ENCODE measurements at places on chromosomes 7 and 10.

- DNase-seq, result no peak
Measured at GRCh38 chr7:5659584-5659983, 121.9 kb downstream of the RNF216 start.

GRCh38 chr10:6920072-6921019 is 340.3 kb upstream of the PRKCQ start:
- peak; percentile 74 for DNase-seq

- DNase-seq, result no peak
Measured at GRCh38 chr10:132469197-132469884, 68.2 kb upstream of the INPP5A start.

- no peak for DNase-seq
Measured at GRCh38 chr7:81120803-81121202, 202.0 kb upstream of the SEMA3C start.

- no peak for DNase-seq
Measured at GRCh38 chr7:16986755-16987154, 105.0 kb upstream of the AGR3 start.

DNA sequence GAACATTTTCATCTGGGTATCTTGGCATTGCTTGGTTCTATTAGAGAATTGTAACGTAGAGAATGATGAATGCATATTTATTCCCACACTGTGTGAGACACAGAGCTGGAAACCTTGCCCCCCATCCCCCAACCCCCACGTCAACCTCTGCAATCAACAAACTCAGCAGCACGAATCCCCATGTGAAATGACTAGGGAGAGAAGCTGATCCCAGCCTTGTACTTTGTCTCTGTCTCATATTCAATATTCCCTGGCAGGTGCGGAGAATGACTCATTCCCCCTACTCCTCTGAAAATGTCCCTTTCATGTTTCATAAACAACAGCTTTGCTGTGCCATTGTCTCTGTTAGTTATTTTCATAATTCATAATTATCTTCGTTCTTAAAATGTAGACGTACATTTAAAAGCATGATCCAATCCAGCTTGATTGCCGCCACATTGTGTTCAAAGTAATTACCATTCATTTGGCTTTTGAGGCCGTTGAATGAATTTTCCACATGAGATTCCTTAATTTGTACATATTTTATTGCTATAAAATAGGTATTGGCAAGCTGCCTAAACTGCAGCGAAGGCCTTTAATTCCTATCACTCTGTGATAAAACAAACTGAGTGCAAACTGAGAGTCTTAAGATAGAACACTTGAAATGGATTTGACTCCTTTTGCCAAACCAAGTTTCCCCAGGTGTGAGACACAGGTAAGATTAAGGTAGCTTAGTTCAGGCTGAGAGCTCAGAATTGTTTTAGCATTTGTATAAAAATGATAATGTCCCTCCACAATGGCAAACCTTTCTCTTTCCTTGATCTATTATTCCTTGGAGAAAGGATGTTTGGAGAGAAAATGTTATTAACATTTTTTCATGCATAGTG is 920.2 kb downstream of the TYW1 start:
- no peak for DNase-seq

GRCh38 chr10:104322416-104322782 is 15.9 kb downstream of the ITPRIP start:
- no peak for DNase-seq

DNA sequence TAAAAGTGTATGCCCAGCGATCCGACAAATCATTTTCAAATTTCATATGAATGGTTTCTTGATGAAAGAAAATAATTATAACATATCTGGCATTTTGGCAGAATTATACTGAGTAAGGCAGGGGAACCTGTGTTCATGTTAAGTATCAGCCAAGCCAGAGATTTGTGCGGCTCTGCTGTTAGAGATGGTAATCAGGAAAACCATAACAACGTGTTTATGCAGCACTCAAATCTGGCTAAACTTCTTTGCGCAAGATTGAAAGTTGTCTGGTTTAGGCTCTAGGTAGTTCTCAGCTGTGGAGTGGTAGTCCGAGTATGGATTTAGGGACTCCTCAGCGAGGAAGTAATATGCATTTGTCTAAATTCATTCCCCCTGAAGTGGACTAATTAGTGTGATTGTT is 8.9 kb upstream of the CTBP2 start:
- DNase-seq, result peak; percentile 4

DNA sequence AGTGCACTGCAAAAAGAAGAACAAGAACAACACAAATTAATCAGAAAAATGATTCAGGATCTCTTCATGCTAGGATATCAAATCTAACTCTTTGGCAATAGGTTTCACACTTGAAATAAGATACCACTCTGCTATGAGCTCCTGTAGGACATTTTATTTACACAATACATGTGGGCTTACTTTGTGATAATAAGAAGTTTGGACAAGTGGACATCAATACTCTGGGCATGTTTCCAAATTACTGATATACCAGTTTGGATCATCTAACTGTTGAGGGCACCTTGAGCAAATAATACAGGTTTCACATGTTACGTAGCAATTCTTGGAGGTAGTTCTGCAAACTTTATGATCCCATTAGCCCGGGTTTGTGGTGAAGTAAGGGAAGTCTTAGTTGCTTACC is 59.8 kb downstream of the CPVL start:
- DNase-seq, result no peak

DNA sequence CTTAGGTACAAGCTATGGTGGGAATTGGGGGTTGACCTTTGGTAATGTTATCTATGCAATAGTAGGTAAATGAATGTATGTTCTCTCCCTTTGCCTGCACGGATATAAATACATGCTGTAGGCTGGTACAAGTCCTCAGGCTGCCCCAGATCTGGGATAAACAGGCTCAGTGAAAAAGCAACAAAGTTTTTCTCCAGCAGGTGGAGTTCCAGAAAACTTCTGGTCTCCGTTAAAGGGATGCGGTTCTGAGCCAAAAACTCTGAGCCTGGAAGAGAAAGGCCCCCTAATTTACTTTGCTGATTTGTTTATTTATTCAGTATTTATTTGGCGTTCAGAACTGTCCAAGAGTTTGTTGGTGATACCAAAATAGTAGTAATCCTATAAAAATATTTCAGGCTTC is 204.7 kb downstream of the ADRA2A start:
- no peak for DNase-seq

DNA sequence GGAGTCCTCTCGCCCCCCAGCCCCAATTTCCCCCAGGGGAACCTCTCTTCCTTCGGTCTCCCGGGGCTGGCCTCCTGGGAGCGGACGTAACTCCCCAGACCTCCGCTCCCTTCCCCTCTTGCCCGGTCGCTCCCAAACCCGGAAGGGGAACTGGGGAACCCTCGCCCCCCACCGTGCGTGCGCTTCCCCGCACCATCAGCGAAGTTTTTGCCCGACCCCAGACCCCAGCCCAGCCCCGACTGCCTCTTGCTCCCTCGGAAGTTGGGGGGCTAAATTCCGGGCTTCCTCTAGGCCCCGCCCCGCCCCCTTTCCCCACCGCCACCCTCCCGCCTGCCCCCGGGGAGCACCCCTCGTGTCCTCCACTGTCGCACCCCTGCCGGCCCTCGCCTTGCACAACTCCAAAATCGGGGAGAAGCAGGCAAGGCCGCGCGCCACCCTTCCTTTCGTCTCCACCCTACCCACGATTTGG is 436 bp downstream of the GNB2 start:
- DNase-seq, result no peak

DNA sequence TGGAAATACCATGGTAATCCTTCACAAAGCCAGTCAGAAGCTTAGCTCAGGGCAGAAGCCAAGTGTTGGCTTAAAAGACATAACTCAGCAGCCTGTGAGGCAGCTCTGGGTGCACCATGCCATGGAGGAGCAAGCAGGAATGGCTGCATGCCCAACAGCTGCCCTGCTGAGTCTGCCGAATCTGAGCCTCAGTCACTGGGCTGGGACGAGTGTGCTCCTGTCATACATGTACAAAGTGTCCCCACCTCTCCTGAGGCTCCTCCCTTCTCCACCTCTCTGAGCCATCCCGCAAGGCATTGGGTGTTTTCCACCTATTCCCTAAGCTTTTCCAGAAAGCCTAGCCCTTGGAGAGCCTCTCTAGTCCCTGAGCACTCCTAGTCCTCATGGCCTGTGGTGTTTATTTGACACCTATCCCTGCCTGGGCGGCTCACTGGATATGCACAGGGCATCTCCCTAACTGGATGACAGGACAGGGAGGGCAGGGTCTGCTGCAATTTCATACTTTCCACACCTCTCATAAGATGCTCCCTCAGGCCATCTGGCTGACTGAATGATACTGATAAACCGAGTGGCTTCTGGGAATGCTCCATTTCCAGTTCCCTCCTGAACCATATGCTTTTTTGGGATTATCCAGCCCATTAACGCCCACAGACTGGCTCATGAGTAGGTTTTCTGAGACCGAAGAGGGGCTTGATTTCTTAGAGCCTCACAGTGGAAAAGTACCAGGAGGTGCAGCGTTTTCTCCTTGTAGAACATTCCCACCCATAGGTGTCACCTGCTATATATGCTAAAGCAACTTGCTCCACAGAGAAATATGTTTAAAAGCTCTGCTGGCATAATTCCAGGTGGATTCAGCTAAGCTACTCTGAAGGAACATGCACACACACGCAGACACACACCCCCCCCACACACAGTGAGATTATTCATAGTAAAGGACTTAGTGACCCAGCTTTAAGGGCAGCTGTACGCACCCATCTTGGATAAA is 199.3 kb downstream of the SNX10 start:
- no peak for DNase-seq

DNA sequence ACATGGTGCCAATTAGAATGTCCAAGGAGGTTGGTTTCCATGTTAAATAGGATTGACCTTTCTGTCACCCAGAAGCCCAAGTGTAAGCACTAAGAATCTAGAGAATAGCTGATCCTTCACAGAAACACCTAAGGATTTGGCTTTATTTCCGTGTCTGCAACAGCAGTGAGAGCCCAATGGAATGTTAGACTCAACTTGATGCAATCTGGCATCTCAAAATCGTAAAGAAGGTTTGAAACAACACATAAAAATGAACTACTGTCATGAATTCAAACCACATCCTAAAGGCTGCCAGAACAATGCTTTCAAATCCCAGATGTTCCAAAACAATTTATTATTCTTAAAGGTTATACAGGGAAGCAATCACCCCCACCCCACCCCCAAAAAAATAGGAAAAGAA is 18.6 kb downstream of the PPP1R3C start:
- no peak for DNase-seq

DNA sequence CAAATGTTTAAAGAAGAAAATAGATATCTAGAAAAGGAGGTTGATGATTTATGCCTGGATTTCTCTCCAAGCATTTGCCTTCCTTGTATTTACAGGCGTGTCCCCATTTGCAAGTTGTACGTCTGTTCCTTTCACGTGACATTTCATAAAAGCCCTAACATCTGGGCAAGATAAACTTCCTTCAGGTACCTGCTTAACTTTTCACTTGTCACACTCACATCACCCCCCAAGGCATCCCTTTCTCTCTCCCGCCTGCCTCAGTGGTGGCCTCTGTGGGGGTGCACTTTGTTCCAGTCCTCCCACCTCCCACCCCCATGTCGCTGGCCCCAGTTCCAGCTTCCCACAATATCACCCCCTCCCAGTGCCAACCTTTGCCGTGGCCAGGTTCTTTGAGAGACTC is 6.7 kb downstream of the TWIST1 start:
- DNase-seq, result no peak

- DNase-seq, result peak; percentile 40
Measured at GRCh38 chr10:47243791-47244190, 56.2 kb upstream of the GDF10 start.

DNA sequence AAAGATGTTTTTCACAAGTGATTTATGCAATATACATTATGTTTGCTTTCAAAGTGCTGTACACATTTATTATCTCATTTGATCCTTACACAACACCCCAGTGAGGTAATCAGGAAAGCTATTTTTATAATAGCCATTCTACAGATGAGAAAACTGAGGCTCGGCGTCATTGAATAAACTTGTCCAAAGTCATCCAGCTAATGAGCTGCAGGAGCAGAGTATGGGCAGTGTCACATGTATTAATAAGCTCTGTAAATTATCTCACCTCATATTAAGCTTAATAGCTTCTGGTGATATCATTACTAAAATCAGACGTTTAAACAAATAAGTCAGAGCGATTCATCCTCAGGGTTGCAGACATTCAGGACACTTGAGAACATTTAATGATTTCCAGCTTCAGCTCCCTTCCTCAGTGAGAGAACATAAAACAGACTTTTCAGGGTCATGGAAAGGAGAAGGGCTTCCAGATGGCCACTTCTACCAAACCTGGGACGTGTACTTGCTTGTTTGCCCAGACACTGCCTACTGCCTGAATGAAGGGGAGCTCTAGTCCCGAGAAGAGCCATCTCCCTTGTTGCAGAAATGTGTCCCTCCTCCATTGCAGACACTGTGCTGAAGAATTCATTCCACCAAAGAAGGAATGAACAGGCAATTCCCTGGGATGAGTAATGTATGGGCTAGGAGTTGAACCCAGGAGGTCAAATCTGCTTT is 20.5 kb upstream of the FZD1 start:
- no peak for DNase-seq

DNA sequence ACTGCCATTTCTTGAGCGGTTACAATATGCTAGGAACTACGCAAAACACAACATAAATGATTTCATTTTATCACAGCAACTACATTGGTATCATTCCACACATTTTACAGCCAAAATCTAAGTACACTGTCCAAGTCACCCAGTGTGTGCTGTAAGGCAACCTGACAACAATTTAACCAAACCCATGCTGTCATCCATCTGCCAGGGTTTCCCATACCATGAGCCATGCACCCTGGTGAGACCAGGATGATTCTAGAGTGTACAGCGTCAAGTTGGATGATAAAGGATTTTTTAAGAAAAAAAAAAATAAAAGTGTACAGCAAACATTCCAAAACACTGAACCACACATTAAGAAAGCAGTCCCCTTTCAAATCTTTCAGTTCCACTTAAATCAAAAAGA is 52.9 kb downstream of the PIK3AP1 start:
- DNase-seq, result no peak

GRCh38 chr10:6151087-6151977 is 51.4 kb upstream of the PFKFB3 start:
- DNase-seq, result no peak

GRCh38 chr7:73509463-73509862 is 12.6 kb downstream of the BAZ1B start:
- no peak for DNase-seq

DNA sequence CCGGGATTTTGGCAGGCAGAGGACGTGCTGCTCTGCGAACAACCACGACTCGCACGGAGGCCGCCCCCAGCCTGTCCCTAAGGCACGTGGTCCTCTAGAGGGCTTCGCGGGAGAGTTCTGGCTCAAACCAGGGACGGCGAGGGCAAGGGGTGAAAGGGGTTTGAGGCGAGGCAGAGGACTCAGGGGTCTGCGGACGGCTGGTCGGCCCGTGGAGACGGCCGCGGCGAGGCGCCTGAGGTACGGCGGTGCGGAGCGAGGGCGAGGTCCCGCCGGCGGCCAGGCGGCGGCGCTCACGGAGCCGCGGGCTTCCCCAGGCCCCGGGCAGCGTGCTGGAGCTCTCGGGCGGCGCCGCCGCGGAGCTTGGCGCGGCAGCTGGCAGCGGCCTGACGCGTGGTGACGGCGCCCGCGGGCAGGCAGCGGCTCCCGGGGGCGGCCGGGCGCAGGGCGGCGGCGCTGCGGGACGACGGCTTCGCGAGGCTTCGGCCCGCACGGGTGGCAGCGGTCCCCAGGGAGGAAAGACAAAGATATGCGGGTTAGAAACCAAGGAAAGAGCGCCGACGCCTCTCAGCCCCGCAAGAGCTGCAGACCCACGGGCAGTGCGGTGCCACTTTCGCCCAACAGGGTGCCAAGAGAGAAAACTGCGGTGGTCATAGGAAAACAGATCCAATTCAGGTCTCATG is 44.8 kb downstream of the ZNF800 start:
- peak; percentile 79 for DNase-seq

GRCh38 chr10:19658131-19658530 is 158.1 kb upstream of the PLXDC2 start:
- DNase-seq, result no peak

- no peak for DNase-seq
Measured at GRCh38 chr10:36023939-36024338, 381.8 kb upstream of the FZD8 start.

Measured in left forelimb (tissue), 1 donor.